Bronchial smooth muscle cell (primary cell): ENCODE measurements at places on chromosomes 12 and 14. TPM values are rescaled to one million over a fixed set of nuclear protein-coding genes. Genes with fewer than 3 reads are reported as not detected.

The SLC6A15 gene
- 7.1 and 53.1 TPM in 2 replicates for total RNA-seq

The ANO4 gene
- 0.32 and 0.94 TPM in 2 replicates for total RNA-seq

The SLC38A4 gene
- total RNA-seq: 0.34 and 0.79 TPM in 2 replicates

The TNFAIP2 gene
- 55.1 and 59.1 TPM in 2 replicates for total RNA-seq

The AGAP2 gene
- 0.32 and 0.43 TPM in 2 replicates for total RNA-seq

The RNFT2 gene
- total RNA-seq: 0.52 and 0.63 TPM in 2 replicates

The PRIMA1 gene
- total RNA-seq: not detected in 2 replicates

The TAS2R7 gene
- total RNA-seq: not detected in 2 replicates

The KRT78 gene
- not detected in 2 replicates for total RNA-seq

The MSRB3 gene
- total RNA-seq: 21.4 and 23.3 TPM in 2 replicates

The SMOC1 gene
- total RNA-seq: 0.34 and 2.0 TPM in 2 replicates

The MYO1H gene
- not detected in 2 replicates for total RNA-seq

The CSRNP2 gene
- total RNA-seq: 9.5 and 10.4 TPM in 2 replicates
